GM06990 (cell line): ENCODE measurements at places on chromosomes 12 and 14.
A peak's percentile ranks its signal among the peaks of the same experiment; 100 is the strongest.

GRCh38 chr12:92064422-92064821 lies 81.2 kb downstream of the BTG1 start:
- no peak for DNase-seq

DNA sequence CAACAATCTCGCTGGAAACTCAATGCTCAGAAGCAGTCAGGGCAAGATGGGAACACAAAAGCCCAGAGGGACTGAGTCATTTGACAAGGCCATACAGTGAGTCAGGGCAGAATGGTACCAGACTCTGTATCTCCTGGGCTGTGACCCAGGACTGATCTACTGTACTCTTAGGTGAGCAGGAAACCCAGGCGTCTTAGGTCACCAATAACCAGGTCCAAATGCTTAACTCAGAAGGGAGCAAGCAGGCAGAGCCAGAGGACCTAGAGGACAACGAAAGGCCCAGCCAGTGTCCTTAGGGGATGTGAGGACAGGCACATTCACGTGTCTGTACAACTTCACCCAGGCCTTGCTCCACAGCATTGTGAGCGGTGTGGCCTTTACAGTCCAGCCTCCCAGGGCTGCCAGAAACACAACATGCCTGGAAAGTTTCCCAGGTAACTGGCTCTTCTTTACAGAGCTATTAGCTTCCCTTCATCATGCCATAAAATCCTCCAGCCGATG lies 69.9 kb downstream of the ARL6IP4 start:
- no peak for DNase-seq

DNA sequence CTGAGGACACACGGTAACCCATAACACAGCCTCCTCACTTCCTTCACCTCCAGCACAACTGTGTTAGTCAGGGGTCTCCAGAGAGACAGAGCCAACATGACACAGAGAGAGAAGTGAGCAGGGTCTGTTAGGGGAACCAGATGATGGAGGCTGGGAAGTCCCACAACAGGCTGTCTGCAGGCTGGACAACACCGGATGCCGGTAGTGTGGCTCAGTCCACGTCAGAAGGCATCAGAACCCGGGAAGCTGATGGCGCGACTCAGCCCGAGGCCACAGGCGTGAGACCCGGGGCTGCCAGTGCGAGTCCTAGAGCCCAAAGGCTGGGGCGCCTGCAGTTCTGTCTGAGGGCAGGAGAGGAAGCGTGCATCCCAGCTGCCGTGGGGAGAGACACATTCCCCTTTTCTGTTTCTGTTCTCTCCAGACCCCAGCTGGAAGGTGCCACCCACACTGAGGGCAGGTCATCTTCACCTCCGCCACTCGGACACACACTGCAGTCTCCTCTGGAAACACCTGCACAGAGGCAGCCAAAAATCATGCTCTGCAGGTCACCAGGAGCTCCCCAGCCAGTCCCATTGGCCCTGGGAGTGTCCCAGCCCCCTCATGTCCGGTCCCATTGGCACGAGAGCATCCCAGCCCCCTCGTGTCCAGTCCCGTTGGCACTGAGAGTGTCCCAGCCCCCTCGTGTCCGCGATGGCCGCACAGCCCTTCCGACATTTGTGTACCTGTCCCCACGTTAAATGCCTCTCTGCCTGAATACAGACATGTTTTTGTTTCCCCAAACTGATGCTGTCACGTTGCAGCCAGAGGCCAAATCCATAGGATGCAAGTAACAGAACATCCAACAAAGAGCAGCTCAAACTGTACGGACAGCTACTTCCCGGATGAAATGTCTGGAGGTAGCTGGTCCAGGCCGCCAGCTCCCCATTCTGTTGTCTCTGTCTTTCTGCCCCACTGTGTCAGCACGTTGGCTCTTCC lies 7.9 kb upstream of the FBRSL1 start:
- no peak for DNase-seq

DNA sequence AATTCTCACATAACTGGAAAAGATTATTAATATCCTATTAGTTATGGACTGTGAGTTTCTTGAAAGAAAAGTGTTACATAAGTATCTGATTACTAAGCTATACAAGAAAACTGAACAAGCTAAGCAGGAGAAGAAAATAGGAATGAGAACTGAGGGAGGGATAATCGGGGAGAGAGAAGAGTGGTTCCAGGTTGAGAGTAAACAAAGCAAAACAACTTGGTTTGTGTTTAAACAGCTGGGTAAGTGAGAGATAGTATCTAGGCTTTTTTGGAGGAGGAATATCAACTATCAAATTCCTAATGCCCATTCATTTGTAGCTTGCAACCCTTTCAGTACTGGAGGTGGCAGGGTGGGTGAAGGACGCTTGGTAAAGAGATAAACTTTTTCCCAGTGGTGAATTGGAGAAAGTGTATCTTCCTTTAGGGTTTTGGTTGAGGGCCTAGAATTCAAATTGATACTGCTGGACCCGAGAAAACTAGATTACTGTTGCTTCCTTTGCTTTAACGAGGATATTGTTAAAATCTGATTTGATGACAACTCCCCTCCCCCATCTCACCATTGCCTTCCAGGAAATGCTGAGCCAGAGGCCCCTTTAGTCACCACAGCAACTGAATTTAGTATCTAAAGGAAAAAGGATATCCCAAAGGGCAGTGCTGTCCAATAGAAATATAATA lies 2.0 kb upstream of the SLC2A3 start:
- no peak for DNase-seq

GRCh38 chr14:39372656-39373055 lies 59.6 kb downstream of the FBXO33 start:
- no peak for DNase-seq

- no peak for DNase-seq
These were observed 702.8 kb downstream of the VRK1 start for GRCh38 chr14:97499790-97500481.

- DNase-seq = no peak
These were observed 1.0 kb upstream of the TBK1 start for GRCh38 chr12:64450711-64451486.

DNA sequence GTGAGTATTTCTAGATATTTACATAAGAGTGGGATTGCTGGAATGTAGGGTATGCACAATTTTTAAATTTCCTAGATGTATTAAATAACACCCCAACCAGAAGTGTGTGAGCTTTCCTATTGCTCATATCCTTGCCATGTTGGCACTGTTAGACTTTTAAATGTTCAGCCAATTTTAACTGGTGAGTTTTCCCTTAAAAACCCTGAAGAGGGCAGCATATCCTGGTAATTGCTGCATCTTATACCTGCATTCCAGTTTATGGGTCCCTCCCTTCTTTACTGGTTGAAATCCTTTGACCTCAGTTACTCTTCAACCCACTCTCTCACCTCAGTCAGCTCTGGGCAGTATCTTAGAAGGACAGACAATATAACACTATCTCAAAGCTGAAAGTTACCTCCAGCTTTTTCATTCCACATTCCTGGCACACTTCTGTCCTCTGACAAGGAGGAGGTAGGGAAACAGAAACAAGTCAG lies 270.6 kb downstream of the PAWR start:
- DNase-seq = no peak

- DNase-seq = no peak
These were observed 30.1 kb downstream of the MAX start for GRCh38 chr14:65072256-65072655.

DNA sequence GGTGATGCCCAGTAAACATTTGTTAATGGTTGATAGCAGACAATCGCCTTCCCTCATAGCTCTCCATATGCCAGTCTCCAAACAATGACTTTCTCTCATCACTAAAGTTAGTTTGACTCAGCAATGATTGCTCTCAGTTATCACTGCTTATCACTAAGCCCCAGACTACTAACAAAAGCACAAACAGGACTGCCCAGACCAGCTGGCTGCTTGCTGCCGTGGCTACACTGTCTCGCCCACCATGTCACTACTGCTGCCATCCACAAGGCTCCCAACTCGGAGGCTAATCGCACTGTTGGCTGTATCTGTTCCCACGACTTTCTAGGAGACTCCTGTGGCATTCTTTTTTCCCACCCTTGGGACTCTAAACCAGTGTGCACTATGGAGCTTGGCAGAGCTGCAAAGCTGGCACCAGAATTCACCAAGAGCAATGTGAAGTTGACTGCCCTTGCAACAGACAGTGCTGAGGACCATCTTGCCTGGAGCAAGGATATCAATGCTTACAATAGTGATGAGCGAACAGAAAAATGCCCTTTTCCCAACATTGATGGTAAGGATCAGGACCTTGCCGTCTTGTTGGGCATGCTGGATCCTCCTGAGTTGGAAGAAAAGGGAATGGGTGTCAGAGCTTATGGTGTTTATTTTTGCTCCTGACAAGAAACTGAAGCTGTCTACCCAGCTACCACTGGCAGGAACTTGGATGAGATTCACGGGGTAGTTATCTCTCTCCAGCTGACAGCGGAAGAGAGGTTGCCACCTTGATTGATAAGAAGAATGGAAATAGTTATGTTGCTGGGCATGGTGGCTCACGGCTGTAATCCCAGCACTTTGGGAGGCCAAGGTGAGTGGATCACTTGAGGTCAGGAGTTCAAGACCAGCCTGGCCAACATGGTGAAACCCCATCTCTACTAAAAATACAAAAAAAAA lies 27.1 kb upstream of the NR2C1 start:
- DNase-seq = no peak

DNA sequence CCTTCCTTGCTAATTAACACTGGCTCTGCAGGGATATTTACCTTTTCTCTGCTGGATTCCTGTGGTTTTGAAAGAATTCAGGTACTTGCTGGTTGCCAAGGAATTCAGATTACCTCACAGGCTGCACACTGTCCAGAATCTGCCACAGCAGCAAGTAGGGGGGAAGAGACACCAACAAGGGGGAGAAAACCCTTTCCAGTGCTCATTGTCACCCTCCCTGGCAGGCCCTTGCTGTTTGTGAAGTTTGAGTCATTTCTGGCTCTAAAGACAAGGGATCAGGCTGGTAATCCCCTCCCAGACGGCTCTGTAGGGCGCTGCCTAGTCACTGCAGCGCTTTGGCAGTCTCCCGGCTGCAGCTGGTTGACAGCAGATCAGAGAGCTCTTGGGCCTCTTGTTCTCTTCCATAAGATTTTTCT lies 50.8 kb downstream of the TTLL5 start:
- DNase-seq = peak; percentile 53

DNA sequence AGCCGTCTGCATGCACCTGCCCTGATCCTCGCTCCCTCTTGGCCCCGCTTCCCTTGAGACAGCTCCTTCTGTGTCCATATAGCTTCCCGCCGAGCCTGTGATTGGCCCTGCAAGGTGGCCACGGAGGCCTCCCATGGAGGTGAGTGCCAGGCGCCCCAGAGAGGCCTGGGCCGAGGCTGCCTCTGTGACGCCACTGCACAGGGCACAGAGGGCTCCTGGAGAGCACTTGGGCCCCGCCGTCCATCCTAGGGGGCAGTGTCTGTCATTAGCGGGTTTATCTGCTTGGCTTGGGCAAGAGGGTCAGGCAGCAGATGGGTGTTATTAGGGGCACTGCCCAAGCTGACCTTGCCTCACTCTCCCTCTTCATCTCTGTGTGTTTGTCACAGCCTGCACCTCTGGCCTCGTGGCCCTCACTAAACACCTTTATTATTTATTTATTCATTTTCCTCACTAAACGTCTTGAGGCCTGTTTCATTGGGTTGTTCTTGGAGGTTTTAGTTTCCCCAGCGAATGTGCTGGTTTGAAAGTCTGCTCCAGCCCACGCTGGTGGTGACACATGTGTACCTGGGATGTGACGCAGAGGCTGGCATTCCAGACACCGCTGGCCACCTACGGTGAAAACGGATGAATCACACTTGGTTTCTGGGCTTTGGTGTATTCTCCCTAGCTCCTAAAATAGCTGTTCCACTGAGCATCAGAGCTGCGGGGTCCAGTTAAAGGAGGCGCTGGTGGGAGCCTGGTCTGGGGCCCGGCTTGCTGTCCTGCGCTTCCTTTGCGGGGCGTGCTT lies 5.9 kb downstream of the ZFYVE21 start:
- DNase-seq = no peak

GRCh38 chr14:63867933-63868921 lies 15.4 kb downstream of the SYNE2 start:
- peak; percentile 43 for DNase-seq

- no peak for DNase-seq
These were observed 293.2 kb downstream of the FOXN3 start for GRCh38 chr14:89123851-89124250.

DNA sequence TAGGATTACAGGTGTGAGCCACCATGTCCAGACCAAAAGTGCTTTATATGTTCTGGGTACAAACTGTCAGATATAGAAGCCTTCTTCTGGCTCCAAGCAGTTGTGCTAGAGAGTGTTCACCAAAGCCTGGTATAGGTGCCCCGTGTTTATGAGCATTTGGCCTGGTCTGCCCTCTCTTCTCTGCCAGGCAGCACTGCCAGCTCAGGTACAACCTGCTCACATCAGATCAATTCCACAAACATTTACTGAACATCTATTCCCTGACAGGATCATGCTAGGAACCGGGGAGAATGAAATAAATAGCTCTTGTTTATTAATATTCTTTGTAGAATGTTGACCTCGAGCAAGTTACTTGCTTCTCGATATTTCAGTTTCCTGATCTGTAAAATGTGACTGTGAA lies 20.0 kb upstream of the SOCS2 start:
- DNase-seq = no peak

DNA sequence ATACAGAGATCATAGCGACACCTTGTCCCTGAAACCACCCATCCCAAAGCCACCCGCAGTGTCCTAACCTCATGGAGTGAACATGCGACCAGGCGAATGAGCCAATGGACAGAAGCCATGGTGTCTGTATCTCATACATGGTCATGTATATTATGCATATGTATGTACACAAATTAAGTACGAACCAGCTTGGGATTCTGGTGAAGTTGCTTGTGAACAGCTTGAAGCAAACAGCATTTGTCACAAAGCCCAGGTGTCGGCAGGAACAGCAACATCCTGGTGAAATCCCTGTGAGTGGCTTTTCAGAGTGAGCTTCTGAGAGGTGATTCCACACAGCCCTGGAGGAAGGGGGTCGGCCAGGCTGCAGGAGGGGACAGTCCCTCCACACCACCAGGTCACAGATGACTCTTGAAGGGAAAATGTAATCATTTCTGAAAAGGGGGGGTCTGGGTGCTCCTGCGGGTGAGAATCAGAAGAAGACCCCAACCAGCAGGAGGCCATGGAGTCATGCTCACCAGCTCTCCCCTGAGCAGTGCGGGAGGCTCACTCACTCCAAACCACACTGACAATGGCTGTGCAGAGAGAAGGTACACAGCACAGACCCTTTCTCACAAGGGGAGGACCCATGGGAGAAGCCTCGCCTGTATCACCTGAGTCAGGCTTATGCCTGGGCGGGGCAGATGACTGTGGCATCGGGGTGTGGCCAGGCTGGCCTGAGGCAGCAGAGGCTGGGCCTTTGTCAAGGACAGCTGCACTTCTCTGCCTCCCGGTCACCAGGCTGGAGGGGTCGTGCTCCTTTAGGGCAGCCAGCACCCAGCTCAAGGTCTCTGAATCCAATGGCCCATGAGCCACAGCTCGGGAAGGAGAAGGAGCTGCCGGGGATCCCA lies 14.3 kb downstream of the CHGA start:
- no peak for DNase-seq

GRCh38 chr12:26318661-26319068 lies 123.3 kb downstream of the SSPN start:
- peak; percentile 57 for DNase-seq

- no peak for DNase-seq
These were observed 181.7 kb downstream of the ADAMTS20 start for GRCh38 chr12:43370263-43370662.

- DNase-seq = no peak
These were observed 1.5 kb upstream of the HRK start for GRCh38 chr12:116882742-116883141.

- no peak for DNase-seq
These were observed 5.1 kb upstream of the SIX1 start for GRCh38 chr14:60654334-60654821.

GRCh38 chr12:129871991-129872972 lies 31.5 kb downstream of the TMEM132D start:
- DNase-seq = no peak
